ENCODE measurements at places on chromosomes 4 and X.

- DNase-seq = no peak
Measured at GRCh38 chr4:7210824-7211223, 18.5 kb downstream of the SORCS2 start.

DNA sequence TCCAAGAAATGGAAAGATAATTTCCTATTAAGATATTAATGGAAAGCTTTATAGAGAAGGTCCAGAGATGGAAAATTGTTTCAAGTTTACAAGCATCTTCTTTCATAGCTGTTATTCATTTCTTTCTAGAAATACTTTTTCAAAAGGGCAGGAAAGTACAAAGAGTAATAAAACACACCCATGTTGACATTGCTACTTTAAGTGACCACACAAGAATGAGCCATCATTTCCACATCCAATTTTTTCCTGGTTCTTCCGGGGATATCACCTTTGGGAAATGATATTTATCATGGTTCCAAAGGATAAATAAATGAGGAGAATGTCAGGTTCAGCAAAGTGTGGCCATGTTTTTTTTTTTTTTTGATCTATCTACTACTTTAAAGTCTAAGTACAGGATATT lies 4.5 kb downstream of the GLRA2 start:
- DNase-seq = no peak

DNA sequence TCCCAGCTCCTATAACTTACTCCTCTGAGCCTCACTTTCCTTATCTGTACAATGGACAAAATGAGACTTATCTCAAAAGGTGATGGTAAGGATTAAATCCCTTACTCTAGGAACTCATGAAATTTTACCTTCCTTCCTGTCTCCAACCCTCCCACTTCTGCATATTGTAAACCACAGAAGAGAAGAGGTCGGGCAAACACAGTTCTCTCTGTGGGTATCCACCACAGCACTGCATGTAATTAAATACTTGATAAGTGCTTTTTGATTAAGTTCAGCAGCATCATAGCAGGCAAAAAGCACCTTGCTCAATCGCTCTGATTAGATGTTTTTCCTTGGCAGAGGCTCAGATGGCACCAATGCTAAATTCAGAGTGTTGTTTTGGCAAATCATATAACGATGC lies 17.3 kb upstream of the TMEM192 start:
- DNase-seq = no peak

DNA sequence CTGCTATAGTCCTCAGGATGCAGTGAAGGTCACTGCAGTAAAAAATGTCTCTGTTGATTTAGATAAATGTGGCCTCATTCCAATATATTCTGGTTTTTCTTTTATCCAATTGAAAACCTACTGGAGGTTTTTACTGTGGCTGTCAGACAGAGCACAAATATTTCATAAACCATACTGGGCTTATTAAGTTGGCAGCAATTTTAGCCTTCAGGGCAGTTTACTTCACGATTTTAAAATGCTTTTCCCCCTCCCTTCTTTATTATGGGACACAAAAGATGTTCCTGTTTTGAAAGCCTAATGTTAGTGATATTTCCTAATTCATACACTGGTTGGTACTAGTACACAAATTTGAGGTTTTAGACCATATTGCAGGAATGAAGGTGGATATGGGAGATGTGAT lies 939.4 kb downstream of the C4orf33 start:
- DNase-seq = no peak

GRCh38 chr4:123255971-123256370 lies 140.6 kb upstream of the SPRY1 start:
- no peak for DNase-seq

DNA sequence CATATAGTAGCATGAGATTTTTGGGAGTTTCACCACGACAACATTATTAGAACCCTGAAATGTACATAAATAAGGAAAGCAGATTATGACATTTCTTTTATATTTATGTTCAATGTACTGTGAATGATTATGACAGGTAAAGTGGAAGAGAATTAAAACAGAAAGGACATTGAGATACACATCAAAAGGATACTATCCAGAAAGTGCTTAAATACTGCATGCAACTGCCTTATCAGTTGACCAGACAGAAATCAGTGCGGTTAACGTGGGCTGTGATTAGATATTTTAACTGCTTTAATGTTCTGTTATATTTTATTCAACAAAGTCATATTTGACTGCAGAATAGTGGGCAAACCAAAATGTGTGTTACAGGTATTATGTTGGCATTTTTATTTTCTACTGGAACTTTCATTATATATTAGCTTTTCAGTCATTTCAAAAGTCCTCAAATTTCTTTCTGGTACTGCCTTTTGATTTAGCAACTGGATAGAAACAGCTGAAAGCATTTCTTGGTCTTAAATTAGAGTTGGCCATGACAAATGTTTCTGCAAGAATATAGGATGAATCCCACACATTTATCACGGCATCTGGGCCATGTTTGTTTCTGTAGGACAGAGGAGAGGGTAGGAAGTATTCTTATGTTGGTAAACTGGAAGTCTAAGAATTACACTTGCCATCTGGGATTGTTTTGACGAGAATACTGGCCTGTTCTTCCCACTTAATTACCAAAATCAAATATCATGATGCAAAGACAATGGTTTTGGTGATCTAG lies 255.2 kb downstream of the SLC39A8 start:
- no peak for DNase-seq

- no peak for DNase-seq
Measured at GRCh38 chr4:184961660-184962059, 56.6 kb upstream of the HELT start.

DNA sequence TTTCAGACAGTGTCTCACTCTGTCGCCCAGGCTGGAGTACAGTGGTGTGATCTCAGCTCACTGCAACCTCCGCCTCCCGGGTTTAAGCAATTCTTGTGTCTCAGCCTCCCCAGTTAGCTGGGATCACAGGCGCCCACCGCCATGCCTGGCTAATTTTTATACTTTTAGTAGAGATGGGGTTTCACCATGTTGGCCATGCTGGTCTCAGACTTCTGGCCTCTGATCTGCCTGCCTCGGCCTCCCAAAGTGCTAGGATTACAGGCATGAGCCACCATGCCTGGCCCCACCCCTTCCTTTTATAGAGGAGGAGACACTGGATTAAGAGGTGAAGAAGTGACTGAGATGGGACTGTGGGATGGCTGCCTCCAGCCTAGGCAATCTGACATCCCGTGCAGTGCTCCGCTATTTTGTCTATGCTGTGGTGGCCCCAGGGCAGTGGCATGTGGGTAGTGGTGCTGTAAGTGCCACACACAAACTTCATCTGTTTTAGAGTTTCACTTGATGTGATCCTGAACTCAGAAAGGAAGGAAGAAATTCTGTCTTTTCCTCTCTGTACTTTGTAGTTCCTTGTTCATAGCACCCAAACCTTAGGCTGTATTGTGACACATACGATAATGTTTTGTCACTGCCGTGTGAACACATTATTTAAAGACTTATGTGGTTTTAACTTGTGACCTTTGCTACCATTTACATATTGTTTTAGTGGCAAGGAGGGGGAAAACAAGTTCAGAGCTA lies 48.9 kb downstream of the FNIP2 start:
- DNase-seq = peak; percentile 21

- DNase-seq = no peak
Measured at GRCh38 chr4:89056953-89057398, at the start of gene FAM13A. FAM13A (minus strand) TSS chr4:89057185; CDS start chr4:89056964, 221 bp downstream.

GRCh38 chr4:173317004-173317403 lies 17.2 kb downstream of the HMGB2 start:
- no peak for DNase-seq

GRCh38 chrX:85031505-85031904 lies 27.8 kb downstream of the APOOL start:
- DNase-seq = no peak

DNA sequence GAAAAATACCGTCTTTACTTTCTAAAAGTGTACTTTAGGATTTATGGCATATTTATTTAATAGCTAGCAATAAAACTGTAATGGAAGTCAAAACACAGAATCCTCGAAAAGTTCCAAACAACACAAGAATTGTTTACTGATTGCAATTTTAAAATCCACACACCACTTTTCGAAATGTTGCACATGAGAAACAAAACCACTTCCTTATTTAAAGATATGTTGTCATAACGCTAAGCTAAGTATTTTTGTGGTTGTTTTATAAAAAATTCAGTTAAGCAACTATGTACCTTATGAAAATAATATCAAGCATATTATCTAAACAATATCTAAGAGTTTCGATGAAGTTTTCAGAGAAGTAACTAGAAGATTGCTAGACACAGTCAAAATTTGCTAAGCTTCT lies 344 bp downstream of the TMPRSS11D start:
- no peak for DNase-seq

DNA sequence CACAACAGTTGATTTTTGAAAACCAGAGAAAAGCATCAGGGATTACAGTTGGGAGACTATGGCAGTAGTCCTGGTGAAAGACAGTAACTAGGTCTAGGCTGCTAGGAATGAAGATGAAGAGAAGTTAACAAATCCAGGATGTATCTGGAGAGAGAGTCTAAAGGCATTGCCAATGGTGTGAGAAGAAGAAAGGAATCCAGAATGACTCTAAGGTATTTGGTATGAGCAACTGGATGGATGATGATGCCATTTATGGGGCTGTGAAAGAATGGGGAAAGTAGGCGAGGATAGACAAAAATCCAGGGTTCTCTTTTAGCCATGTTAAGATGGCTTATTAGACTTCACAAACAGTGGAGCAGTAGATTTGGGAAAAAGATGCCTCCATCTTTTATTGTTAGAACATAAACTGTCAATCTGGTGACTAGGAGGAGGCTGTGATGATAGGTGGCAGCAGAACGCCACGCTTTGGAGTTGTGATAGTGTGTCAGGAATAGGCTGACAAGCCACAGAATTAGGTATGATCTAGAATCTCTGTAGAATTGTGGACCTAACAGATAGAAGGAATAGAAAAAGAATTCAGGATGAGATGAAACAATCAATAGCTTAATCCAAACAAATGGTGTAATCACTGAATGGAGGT lies 27.3 kb upstream of the JADE1 start:
- DNase-seq = peak; percentile 35

DNA sequence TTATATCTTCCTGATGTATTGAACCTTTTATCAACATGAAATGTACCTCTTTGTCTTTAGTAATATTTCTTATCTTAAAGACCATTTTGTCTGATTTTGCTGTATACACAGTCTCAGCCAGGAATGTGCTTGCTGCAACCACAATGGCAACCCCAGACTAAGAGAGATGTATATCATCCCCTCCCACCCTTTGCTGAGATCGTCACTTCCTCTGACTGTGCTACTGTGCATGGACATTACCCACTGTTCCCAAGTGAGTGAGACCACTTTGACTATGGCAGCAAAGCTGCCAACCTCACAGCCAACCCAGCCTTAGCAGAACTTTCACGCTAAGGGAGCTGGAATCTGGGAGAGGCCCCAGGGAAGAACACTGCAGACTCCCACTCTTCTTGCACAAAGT lies 46.0 kb downstream of the EIF2S3 start:
- DNase-seq = no peak

DNA sequence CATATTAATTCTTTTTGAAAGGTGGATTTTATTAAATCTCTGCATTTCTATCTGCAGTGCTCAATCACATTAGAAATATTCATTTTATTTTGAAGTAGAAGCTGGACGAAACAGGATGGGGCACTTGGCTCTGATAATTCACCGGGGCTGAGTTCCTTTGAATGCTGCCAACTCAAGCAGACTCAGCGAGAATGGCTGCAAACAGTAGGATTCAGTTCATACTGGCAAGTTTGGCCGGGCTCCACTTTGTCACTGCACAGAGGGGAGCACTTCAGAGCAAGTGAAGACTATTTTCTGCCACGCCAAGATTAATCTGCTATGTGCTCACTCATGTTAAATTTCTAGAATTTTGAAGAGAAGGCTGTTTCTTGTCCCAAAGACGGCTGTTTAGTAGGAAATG lies 30.7 kb upstream of the KLHL8 start:
- DNase-seq = no peak

DNA sequence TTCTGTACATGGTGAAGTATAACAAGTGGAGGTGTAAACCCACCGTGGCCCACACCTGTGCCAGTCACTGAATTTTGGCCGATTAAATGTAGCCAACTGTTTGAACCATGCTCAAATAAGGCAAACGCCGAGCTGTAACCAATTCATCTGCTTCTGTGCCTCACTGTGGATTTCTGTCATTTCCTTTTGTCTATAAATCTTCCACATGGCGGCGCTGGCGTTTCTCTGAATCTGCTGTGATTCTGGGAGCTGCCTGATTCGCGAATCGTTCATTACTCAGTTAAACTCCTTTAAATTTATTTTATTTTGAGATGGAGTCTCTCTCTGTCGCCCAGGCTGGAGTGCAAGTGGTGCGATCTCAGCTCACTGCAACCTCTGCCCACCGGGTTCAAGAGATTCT lies 19.2 kb downstream of the SUPT20HL2 start:
- no peak for DNase-seq

- DNase-seq = no peak
Measured at GRCh38 chr4:135120195-135120594, 918.6 kb upstream of the PABPC4L start.

DNA sequence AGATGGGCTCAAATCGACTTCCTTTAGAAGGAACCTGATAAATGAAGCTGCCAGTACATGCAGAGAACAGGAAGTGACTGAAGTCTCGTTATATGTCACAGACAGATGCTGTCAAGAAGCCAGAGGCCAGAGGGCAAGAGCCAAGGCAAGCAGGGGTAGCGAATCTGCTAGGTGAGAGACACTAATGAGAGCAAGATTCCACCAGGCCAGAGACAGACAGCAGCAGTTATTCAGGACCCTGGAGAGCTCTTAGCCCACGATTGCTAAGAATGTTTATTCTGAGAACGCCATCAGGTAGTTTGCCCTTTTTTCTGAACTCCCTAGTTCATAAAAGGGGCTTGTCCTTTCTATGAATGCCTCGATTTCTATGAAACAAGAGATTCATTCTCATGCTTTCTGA lies 73.7 kb downstream of the BEND2 start:
- DNase-seq = no peak

DNA sequence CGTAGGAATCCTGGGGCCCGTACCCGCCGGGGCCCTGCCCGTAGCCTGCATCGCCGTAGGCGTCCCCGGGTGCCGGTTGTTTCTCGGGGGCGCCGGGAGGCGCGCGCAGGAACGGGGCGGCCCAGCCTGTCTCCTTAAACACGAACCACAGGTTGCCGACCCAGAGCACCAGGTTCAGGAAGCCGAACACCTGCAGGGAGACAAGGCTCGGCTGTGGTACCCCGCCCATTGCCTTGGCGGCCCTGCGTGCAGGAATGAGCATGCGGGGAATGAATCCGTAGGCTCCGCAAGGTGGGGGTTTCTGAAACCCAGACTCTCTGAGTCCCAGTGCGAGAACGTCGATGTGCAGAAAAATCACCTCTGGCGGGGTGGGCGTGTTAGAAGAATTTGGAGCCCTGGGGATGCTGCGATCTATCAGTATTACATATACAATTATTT lies 5.4 kb upstream of the PRICKLE3 start:
- no peak for DNase-seq
